ENCODE measurements at places on chromosomes 16 and 17.

- no peak for DNase-seq
These were observed 198.0 kb downstream of the ZNF423 start for GRCh38 chr16:49657736-49658465.

- no peak for DNase-seq
These were observed 878 bp upstream of the TRIM25 start for GRCh38 chr17:56914581-56915273.

DNA sequence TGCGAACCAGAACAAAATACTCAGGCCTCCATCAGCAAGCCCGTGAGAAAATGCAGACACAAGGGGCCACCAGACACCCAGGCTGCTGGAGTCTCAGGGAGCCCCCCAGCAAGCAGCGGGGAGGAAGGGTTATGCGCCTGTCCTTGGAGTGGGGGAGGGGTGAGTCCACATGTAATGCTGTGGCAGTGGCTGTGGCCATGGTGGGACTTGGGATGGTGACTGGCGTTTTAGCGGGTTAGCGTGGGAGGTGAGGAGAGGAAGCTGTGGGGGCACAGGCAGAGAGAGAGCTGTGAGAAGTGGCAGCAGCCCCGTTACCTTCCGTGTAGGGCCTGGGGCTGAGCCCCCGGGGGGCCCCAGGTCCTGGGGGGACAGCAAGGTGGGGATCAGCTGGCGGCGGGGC lies 58.3 kb downstream of the SRCIN1 start:
- no peak for DNase-seq

- DNase-seq: no peak
These were observed 120.2 kb upstream of the HS3ST2 start for GRCh38 chr16:22693638-22694340.

DNA sequence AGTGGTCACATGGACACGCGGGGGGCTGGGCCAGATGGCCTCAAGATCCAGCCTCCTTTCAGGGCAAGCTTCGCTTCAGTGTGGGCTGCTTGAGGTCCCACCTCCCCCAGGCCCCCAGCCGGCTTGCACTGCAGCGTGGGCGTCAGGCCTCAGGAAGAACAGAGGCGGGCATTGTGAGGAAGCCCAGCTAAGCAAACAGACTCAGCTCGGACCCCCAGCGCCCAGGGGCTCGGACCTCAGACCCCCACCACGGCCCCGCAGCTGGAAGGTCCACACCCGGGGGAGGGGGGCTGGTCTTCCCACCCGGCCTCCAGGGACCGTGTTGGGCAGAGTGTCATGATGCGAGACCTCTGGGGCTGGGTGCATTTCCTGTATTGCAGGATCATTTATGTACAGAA lies 24.7 kb upstream of the ZNF469 start:
- no peak for DNase-seq

GRCh38 chr17:60392845-60393702 lies 1.1 kb upstream of the USP32 start:
- no peak for DNase-seq

GRCh38 chr17:8893621-8894201 lies 26.2 kb upstream of the PIK3R6 start:
- DNase-seq: no peak
